ENCODE measurements at places on chromosomes 6 and 20.
A peak's percentile ranks its signal among the peaks of the same experiment; 100 is the strongest.

DNA sequence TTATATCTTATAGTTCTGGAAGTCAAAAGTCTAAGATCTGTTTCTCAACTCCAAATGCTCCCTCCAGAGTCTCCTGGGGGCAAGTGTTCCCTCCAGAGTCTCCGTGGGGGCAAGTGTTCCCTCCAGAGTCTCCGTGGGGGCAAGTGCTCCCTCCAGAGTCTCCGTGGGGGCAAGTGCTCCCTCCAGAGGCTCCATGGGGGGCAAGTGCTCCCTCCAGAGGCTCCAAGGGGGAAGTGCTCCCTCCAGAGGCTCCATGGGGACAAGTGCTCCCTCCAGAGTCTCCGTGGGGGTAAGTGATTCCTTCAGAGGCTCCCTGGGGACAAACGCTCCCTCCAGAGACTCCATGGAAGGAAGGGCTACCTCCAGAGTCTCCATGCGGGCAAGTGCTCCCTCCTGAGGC lies 34.0 kb upstream of the THBS2 start:
- no peak for DNase-seq

GRCh38 chr6:134814076-134814695 lies 135.7 kb downstream of the ALDH8A1 start:
- DNase-seq, result no peak

DNA sequence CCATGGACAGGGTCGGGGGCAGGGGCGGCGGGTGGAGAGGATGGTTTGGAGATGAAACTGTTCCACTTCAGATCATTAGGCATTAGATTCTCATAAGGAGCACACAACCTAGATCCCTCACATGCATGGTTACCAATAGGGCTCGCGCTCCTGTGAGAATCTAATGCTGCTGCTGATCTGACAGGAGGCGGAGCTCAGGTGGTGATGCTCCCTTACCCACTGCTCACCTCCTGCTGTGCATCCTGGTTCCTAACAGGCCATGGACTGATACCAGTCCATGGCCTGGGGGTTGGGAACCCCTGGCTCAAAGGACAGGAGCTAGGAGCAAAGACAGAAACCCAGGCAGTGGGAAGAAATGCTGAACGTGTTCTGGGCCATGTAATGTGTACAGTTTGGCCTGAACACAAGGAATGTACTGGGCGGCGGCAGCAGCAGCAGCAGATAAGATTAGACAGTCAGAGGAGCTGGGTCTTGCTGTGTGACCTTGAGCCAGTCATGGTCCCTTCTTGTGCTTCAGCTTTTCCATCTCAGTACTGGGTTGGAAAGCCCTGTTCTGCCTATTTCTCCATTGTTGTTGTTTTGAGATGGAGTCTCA lies 4.7 kb upstream of the SPAG4 start:
- DNase-seq, result no peak

DNA sequence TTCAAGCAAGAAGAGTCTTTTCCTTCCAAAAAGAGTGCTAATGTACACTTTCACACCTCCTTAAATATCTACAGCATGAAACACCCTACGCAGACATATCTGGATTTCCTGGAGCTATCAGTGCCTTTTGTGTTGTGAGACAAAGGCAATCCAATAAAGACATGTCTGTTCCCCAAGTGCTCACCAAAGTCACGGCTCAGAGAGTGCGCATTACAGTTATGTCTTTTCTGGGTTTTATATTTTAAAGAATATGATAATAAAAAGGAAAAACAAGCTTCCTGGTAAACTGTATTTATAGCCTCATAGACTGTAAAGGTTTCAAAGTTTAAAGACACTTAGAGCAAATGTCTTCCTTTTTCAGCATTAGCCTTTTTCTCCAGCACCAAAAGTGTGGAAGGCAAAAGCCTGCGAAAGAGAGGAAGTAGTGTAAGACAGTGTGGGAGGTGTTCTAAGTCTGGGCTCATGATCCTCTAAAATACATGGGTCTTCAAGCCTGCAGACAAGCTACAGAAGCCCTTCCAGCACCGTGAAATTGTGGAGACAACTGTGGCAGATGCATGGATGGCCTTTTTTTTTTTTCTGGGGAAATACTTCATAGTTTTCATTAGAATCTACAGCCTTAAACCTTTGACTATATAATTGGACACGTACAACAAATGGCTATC lies 135.0 kb upstream of the SLC35B3 start:
- no peak for DNase-seq

GRCh38 chr6:150667977-150668716 lies 68.5 kb downstream of the PLEKHG1 start:
- no peak for DNase-seq

DNA sequence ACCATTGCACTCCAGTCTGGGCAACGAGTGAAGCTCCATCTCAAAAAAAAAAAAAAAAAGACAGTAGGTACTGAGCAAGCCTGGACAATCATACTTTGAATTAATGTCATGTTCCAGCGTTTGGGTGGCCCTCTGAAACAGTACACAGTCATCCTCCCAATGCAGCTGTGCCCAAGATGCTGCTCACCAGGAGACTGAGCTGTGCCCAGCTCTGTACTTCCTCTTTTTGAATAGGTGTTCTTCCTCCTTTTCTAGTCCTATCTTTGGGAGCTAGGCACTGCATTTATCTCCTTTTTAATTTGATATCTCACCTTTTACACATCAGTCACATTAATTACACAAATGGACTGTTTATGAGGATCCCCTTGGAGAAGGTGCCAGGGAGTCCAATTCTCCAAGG lies 101.5 kb downstream of the RPP40 start:
- no peak for DNase-seq

DNA sequence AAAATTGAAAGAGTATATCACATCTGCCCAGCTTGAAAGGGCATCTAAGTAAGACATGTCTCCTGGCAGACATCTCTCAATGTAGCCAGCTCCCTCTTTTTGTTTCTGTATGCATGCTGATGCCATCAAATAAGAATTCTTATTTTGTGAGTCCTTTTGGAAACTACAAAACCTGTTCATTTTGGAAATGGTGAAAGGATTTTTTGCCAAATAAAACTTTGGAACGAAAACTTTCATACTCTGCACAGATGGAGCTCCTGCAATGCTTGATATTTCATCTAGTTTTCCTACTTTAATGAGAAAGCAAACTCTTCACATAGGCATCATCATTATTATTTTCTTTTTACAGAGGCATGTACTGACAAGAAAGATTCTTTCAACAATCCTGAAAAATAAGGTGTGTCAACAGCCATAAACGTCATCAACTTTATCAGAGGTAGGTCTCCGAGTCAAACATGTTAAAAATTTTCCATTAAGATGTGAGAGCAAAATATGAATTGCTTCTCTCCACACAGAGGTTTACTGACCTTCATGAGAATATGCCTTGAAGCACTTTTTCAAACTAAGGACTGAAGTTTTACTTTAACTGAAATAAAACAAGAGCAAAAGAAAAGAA lies 26.2 kb upstream of the CMTR1 start:
- DNase-seq, result no peak

GRCh38 chr6:144351379-144352127 lies 66.4 kb downstream of the UTRN start:
- DNase-seq, result no peak

- DNase-seq, result no peak
Observed at GRCh38 chr20:44601236-44601671, 18.9 kb downstream of the PKIG start.

DNA sequence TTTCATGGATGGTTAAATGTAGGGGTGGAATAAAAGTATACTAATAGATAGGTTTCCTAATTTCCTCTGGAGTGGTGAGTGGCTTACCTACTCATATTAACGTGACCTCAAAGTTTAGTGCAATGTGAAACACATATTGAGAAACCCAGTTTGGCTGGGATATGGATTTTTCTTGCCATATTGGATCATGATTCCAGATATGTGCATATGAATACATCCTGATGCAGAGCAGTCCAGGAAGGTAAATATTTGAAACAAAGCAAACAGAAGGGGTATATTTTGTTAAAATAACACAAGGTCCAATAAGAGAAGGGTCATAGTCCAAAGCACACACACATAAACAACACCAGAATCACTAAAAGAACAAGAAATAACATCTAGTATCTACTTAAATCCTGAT lies 608.1 kb downstream of the PKHD1 start:
- no peak for DNase-seq

- DNase-seq, result no peak
Observed at GRCh38 chr20:44807051-44807683, 3.2 kb downstream of the RIMS4 start.

- DNase-seq, result no peak
Observed at GRCh38 chr6:32967151-32968091, 973 bp upstream of the BRD2 start.

GRCh38 chr20:34578025-34578424 lies 19.5 kb downstream of the MAP1LC3A start:
- no peak for DNase-seq

DNA sequence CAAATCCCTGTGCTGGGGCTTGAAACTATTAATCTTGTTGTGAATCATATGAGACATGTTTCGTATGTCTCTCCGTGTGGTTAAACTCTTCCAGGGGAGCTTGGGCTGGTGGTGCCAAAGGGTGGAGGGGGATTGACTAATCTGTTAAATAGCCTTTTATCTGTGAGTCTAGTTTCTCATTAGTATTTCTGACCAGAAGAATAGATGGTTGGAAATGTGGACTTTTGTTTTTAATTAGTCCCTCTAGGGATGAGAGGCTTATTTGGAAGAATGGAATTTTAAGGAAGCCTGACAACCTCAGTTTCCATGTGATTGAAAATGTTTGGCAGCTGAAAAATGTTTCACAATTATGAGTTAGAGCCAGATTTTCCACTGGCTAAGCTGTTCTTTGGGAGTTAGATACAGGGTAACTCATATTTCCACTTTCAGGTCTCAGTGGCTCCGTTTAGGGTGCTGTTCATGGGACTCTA lies 117.3 kb downstream of the BCKDHB start:
- no peak for DNase-seq

DNA sequence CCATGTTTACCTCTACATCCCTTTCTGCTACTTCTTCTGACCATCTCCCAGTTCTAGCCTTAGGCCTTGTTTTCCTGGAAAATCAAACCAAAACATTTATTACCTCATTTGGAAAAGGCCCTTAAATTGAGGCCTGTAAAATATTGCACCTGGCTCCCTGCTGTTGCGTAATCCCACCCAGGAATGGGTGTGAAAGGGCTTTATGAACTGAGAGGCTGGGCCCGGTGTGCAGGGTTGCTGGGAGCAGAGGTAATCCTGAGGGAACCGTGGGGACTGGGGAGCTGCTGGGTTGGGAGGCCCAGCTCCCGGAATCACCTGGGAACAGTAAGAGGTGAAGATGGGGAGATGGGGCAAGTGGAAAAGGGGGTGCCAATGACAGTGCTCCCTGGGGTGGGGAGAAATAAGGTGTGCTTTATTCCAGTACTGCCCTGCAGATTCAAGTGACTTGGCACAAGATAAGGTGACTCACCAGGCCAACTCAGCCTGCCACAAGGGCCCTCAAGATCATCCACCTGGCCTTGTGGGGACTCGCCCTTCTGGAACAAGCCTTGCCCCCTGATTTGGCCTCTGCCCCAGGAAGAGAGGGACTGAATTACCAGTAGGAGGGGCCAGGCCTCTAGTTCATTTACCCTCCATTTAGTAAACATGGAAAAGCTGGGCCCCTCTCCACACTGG lies 44.2 kb downstream of the KCNK5 start:
- no peak for DNase-seq

GRCh38 chr6:3421791-3422434 lies 34.9 kb downstream of the SLC22A23 start:
- DNase-seq, result no peak

DNA sequence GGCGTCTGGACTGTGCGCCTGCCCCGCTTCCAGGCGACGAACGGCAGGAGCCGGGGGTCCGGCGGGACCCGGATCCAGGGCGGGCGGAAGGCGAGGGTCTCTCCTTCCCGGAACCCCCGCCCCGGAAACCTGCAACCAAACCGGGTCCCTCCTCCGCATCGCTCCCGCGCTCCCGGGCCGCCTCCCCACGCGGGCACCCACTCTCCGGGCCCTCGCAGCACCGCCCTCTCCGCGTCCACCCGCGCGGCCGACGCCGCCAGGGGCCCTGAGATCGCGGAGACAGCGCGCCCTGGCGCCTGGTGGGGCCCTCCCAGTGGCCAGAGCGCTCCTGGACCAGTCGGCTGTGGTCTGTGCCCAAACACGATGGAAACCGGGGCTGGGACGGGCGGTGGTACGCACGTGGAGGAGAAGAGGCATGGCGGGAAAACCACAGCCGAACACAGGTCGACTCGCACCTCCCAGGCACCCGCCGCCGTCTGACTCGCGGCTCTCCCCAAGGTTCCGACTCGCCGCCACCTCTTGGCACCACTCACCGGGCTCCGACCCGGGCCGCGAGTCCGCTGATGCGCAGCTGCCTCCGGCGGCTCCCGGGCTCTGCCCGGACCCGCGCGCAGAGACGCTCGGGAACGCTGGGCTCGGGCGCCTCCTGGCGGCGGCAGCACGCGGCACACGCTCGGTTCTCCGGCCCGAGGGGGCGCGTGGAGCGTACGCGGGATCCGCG lies 7.9 kb downstream of the NKX2-2 start:
- peak; percentile 71 for DNase-seq

- no peak for DNase-seq
Observed at GRCh38 chr6:47163536-47163935, 121.4 kb upstream of the ADGRF1 start.

GRCh38 chr6:99252421-99252820 lies 97.1 kb downstream of the FAXC start:
- DNase-seq, result no peak

GRCh38 chr6:16602035-16602434 lies 159.2 kb downstream of the ATXN1 start:
- no peak for DNase-seq

DNA sequence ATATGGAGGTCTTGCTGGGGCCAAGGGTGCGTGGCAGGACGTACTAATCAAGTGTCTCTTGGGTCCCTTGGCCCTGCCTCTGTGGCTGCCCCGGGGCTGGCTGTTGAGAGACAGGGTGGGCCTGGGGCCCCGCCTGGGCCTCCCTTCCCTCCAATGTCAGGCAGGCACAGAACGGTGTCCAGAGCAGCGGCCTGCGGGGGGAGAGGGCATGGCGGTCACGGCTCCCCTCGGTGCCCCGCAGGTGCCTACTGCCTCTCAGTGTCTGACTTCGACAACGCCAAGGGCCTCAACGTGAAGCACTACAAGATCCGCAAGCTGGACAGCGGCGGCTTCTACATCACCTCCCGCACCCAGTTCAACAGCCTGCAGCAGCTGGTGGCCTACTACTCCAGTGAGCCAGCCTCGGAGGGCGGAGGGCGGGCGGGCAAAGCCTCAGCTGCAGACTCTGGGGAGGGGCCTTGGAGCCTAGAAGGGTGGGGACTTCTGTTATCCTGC lies 50.0 kb downstream of the SRC start:
- DNase-seq, result peak; percentile 85

- no peak for DNase-seq
Observed at GRCh38 chr20:40251284-40251932, 437.6 kb downstream of the MAFB start.

DNA sequence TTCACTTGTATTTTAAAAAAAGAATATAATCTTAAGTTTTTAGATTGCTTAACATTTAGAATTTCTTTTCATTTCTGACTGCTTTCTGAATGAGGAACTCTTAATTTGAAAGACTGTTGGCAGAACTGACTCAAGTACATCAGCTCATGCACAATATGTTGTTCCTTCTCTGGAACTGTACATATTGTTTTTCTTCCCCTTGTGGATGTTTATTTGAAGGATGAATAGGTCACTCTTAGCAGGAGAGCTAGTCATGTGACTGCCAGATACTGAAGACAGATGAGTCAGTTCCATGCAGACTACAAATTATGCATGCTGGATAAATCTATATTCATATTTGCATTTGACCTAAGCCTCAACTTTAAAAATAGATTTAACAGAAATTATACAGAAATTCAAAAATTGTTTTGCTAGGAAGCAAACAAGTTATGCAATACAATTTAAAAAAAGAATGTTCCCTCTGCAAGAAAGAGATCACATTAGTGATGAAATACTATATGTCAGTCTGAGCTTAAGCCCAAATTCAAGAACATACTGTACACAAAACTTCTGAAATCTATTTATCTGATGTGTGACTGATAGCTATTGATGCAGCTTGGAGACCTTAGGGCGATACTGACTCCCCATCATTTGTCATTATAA lies 1274.9 kb upstream of the GJE1 start:
- DNase-seq, result peak; percentile 19

All from NCI-H2171 (cell line).